Retinal pigment epithelial cell (primary cell): ENCODE measurements at places on chromosomes 11 and 22.

DNA sequence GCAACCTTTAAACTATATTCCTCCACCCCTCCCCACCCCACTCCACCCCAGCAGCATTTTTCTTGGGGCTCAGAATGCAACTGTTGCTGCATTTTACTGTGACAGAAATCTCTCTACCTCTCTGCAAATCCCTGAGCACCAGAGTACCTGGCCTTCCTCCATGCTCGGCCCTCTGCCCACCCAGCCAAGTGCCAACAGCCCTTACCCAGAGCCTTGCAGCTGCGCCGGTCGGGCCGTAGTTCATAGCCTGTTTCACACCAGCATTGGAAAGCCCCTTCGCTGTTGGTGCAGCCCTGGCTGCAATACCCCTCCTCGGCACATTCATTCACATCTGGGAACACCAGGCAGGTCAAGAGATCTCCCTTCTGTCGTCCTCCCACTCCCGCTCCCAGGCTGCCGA lies 23.4 kb downstream of the LRP4 start:
- no peak for DNase-seq

DNA sequence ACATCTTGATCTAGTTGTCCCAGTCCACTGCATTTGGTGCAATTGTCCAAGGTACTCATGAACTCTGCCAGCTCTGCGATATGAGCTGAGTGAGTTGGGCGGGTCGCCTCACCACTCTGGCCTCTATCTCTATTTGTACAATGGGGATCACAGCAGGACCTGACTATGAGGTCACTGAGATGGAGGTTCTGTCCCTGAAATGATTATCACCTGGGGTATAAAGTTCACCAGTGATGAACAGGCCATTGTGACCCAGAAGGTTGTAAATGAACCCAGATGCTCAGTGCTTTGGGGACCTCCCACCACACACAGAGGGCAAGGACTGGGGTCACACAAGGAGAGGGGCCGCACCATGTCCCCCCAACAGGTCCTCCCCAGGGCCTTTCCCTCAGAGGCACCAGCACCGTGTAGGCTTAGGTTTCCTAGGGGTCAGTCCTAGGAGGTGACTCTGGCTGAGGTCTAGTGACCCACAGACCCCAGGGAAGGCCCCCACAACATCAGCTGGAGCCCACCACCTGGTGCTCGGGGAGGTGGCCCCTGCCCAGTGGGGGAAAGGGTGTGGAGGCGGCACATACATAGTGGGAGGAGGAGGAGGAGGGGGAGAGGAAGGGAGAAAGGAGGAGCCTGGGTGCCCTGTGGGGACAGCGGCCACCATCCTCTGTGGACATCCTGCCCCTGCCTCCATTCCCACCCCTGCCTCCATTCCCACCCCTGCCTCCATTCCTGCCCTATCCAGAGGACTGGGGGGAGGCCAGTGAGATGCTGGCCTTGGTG lies 25.0 kb upstream of the IGLL1 start:
- DNase-seq = no peak

DNA sequence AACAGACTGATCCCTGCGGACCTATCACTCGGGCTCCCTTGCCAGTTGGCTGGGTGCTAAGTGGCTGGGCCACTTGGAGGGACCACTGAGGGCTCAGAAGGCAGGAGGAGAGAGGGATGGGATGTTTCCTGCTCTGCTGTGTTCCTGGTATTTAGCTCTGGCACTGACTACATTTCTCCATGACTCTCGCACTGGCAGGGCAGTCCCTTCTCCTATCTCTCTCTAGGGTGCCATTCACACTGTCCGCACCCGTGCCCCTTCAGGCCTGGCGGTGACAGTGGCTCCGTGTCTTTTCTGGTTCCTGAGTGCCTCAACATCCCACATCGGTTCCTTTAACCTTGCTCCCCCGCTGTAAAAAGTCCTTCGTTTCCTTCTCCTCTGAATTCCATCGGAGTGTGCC lies 31.6 kb upstream of the CECR2 start:
- DNase-seq = no peak

DNA sequence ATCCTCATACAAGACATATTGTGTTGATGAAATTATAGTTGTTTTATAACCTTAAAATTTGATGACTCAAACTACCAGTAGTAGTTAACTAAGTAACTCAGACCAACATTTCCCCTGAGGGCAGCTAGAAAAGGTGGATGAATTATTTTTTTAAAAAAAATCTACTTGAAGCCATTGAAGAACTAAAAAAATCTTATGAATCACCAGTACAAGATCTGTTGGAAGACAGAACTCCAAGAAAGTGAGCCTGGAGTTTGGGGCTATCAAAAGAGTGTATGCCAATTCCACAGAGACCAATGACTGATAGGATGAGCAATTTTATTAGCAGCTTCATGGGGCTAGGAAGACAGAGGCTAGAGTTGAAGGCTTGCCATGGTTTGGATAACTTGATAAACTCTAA lies 72.4 kb downstream of the CYP2R1 start:
- no peak for DNase-seq

- no peak for DNase-seq
These were observed 55.8 kb downstream of the ELFN2 start for GRCh38 chr22:37371491-37371890.

DNA sequence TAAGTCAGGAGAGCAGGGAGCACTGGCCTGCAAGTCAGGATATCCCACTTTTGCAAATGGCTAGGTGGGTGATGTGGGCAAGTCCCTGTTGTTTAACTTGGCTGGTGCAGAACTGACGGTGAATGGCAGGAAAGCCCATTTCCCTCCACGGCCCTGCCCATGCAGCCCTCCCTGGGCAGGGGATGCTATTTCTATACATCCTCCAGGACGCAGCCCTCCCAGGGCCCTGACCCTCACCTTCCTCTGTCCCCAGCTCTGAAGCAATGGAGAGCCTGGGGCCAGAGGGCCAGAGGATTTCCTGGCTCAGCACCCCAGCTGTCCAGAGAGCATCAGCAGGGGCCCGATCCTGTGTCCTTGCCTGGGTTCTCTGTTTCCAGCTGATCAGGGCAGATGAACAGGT lies 91.3 kb downstream of the TSPAN18 start:
- DNase-seq = no peak

DNA sequence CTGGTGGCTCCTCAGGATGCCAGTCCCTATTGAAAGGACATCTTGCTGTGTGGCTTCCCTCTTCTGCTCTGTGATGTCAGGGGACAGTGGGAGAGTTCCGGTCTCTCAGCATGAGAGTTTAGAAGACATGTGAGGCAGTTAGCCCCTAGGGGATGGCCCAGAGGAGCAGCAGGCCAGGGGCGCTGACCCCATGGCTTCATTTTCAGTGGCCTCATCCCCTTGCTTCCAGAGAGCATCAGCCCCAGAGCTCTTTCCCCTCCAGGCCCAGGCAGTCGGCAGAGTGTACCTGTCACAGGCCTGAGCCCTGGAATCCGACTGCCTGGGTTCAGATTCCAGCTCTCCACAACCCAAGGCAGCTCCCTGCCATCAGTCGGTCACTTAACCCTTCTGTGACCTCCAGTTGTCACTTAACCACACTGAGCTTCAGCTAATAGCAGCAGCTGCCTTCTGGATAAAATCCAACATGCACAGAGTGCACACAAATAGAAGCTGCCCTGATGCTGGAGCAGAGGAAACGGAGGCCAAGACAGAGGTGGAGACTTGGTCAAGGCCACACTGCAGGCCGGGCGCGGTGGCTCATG lies 14.1 kb upstream of the LRRC10B start:
- DNase-seq = no peak

DNA sequence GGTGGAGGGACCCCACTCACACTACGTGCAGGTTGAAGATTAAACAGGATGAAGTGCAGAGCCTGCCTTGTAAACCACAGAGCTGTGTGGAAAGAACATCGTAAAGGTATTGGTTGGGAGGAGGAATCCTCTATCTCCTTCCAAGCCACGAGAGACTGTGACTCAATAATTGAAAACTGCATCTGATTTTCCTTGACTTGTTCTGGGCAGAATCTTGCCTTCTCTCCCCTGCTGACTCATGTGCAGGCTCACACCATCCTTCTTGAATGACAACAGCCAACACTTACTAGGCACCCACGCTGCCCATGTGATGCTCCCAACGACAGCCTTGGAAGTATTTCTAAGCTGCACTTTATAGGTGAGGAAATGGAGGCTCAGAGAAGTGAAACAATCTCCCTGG lies 563.0 kb downstream of the MIAT start:
- DNase-seq = no peak

DNA sequence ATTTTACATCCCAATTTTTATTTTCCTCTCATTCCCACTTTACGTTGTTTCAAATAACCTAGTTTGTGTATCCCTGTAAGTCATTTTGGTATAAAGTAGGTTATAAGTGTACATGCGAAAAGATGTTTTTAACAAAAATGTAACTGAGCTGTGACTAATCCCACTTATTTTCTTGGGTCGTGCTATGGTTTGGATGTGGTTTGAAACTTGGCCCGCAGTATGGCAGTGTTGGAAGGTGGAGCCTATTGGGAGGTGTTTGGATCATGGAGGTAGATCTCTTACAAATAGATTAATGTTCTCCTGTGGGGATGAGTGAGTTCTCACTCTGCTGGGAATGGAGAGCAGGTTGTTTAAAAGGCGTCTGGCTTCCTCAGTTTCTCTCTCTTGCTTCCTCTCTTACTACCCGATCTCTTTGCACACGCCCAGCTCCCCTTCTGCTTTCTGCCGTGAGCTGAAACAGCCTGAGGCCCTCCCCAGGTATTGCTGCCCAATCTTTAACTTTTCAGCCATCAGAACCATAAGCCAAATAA lies 7.2 kb downstream of the RPL27A start:
- no peak for DNase-seq

- DNase-seq = no peak
These were observed 703.7 kb downstream of the DLG2 start for GRCh38 chr11:84923489-84923888.

DNA sequence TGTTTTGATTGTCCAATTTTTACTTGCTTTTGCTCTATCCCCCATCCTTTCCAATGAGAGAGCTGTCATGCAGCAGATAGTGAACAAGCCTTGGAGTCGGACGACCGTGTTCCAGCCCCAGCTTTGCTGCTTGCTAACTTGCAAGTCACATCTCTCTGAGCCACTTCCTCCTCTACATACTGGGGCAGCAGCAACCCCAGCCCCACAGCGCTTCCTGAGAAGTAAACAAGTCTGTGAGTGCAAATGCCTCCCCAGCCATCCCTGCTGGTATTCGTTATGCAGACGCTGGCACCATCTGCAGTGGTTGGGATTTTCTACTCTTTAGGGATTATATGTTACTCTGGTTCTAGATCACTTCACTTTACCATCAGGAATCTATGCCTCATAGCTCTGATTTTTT lies 35.0 kb downstream of the TPBGL start:
- DNase-seq = no peak
